ENCODE measurements at places on chromosomes 4 and X. TPM values are rescaled to one million over a fixed set of nuclear protein-coding genes. Genes with fewer than 3 reads are reported as not detected.

DNA sequence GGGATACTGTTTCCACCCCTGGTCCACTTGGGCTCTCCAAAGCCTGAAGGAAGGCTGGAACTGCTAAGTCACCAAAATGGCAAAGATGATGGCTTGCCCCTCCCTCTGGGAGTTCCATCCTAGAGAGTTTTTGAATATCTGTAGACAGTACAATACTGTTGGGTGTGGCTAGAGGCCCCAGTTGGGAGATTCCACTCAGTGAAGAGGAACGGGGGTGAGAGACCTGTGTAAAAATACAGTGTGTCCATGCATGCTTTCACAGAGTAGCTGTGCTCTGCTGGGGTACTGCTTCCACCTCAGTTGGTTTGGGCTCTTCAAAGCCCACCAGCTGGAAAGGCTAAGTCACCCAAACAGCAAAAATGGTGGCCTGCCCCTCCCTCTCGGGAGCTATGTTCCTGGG is 109.8 kb upstream of the APOOL start:
- DNase-seq = no peak

DNA sequence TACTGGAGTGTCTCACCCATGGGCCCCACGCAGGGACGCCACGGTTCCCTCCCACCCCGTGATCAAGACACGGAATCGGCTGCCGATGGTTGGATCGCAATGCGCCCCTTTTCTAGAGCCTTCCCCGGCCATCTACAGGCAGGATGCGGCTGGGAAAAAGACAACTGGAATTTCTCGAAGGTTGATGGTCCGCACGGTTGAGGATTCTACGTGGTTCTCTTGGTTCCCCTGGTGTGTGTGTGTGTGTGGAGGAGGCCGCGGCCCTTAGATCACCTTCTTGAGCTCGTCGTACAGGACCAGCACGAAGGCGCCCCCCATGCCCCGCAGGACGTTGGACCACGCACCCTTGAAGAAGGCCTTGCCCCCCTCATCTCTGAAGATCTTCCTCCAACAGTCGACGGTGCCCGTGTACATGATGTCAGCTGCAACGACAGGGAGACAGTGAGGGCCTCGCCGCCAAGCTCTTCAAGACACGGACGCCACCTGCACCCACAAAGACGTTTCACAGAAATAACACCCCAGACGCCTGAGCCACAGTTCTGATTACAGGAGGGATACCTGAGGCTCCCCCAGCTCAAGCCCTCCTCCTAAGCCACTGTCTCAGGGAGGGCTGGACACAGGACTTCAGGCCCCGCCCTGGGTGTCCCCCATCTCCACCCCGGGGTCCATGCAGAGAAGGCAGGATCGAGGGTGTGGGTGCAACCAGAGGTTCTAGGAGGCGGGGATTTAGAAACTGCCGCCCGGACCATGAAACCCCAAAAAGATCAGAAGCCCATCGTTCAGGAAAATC is 5.4 kb downstream of the SLC25A6 start:
- no peak for DNase-seq

- DNase-seq = no peak
Measured at GRCh38 chrX:45449982-45450381, 249.3 kb upstream of the DIPK2B start.

DNA sequence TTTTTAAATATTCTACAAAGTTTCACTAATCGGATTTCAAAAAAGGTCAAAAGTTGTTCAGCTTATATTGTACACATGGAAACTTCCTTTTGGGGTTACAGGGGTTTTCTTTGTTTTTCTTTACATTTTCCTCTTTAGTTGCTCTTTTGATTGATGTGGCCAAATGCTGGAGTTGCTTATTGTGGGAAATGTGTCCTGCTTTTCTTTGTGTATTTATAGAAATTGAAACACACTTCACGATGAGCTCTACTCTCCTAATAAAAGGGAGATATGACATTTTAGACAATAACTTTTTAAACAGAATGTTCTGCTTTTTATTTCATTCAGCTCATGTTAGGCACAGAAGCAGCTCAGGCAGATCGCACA is 50.7 kb upstream of the SPRY1 start:
- no peak for DNase-seq

DNA sequence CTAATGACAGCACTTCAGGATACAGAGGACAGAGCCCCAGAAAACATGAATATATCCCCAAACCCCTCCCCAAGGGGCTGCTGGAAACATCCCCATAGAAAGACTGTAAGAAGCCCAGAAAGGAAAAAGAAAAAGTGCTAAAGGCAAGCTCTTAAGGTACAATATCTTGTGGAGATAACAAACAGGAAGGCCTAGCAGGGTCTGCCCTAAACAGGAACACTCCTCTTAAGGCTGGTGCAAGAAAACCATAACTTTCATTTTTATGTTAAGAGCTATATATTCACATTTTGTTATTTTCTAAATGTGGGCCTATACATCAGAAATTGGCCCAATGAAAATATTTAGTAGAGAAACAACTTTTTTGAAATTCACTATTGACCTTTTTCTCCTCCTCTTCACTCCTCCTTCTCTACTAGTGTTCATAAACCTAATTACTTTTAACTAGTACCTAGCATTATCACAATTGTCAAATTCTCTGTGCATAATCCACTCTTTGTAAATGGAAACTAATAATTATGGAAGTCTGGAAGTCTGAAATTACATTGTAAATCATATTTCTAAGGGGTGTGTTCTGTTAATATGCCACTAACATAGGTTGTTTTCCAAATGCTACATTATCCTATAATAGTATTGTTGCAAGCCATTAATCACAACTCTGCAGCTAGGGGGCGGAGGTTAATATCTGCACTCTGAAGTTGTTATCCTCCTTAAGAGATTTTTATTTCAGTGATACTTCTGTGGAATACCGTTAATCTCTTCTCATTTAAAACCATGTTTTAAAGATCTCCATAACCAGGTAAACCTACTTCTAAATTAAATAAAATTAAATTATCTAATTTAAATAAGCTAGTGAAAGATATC is 59.8 kb downstream of the CASK start:
- DNase-seq = no peak

DNA sequence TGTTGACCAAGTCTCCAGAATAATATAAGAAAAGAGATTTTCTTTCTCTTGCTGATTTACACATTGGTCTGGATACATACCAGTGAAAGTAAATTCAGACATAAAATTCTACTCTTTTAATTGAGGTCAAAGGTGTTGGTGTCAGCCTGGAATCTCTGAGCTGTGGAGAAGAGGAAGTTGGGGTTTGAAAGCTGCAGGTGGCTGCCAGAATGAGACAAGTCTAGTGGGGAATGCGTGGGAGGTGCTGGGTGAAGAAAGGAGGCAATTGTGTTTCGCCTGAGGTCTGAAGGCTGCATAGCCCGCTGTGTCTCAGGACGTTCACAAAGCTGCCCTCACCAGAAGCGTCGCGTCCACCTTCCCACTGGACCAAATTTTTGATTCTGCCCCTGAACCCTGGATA is 31.2 kb downstream of the PHEX start:
- peak; percentile 29 for DNase-seq

- no peak for DNase-seq
Measured at GRCh38 chr4:37927434-37927833, 32.8 kb upstream of the PTTG2 start.

GRCh38 chr4:108838451-108838850 is 75.6 kb upstream of the ETNPPL start:
- no peak for DNase-seq

DNA sequence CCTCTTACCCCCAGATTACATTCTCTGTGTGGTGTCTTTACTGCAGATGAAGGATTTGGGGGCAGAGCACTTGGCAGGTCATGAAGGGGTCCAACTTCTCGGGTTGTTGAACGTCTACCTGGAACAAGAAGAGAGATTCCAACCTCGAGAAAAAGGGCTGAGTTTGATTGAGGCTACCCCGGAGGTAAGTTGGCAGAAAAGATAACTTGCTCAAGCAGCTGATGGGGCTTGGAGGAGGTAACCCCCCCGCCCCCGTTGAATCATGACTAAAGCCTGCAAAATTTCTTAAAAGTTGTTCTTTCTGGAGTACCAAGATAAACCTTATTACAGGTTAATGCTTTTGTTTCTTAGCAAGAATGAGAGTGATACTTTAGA is 1.5 kb downstream of the CCNG2 start:
- no peak for DNase-seq

DNA sequence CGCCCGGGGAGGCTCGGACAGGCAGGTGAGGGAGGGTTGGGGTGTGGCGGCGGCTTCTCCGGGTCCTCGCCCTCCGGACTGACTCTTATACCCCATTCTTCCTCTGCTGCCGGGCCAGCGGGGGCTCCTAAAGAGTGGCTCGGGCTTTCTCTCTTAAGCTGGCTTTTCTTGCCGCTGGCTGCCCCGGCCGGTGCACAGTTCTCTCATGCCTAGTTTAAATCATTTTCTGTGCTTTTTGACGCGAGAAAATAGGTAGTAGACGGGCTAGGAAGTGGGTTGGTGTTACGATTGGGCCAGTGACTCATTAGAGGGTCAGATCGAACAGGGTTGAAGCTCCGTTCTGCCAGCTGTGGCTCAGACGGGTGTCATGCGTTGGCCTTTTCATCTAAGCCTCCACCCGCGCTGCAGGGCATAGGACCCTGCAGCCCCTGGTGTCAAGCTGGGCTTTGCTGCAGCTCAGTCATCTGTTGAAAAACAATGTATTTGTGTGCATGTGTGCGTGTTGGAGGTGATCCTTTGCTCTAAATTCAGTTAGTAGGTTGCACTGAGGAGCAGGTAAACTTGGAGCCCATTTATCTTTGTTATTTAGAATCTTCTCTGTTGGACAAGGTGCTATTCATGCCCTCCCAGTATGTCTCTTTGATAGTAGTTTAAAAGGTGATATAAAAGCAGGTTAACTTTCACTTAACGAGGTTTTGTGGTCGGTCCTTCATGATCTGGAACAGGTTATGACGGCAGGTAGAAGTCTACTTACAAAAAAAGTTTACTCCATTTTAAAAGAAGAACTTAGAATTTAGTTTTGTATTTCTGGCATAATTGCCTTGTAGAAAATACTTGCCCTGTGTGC is 802 bp downstream of the BMP2K start:
- DNase-seq = peak; percentile 39

DNA sequence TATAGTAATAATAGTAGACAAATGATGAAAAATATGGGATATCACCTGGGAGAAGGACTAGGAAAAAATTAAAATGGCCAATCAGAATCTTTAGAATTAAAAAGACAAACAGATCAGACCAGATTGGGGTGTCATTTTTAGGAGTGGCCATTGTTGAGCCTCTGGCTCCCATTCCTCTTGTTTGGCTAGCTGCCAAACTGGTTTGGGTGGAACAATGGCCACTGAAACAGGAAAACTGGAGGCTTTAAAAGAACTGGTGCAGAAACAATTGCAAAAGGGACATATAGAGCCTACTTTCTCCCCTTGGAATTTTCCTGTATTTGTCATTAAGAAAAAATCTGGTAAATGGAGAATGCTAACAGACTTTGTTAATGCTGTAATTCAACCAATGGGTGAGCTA is 294.8 kb upstream of the DKK2 start:
- no peak for DNase-seq

DNA sequence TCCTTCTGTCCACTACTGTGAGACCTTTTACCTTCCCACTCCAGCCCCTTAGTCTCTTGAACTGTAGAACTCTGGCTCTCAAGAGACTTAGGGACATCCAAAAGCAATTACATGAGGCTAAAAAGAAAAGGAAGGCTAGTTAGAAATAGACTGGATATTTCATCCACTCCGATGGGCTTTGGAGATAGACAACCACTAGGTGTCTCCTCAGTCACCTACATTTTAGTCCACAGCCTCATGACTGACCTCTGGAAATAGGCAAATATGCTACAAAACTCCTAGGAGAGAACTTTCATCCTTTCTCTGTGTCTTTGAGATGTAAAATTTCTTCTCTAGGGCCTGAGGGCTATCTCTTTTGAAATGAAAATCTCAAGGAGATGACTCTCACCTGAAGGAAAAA is 45.1 kb upstream of the LAMP2 start:
- DNase-seq = no peak

GRCh38 chr4:25343671-25344070 is 31.1 kb downstream of the ZCCHC4 start:
- DNase-seq = no peak

GRCh38 chr4:94302191-94302590 is 40.4 kb downstream of the HPGDS start:
- no peak for DNase-seq

GRCh38 chr4:2441393-2442174 is 22.8 kb downstream of the CFAP99 start:
- DNase-seq = no peak

- no peak for DNase-seq
Measured at GRCh38 chr4:108693819-108694218, 43.4 kb downstream of the OSTC start.

DNA sequence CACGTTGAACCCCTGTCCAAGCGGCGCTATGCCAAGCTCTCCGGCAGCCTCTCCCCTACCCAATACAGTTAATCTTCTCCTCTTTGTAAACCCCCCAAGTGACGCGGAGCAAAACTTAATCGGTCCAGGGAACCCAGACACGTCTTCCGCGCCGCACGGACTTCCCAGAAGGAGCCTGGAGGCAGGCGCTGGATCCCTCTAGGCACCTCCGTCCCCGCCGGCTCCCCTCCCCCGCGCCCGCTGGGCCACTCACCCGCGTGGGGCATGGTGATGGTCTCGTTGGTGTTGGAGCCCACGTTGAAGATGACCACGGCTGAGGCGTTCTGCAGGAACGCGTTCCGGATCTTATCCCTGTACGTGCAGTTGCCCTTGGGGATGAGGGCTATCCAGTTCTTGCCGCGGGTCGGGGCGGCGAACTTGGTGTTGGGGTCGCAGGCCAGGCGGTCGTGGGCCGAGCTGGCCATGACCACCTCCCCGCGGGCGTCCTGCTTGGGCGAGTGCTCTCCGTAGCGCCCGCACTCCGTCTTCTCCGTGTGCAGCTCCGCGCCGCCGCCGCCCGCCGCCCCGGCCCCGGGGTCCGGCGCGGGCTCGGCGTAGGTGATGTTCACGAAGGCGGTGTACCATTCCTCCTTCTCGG is 1.1 kb downstream of the RNF150 start:
- peak; percentile 40 for DNase-seq

GRCh38 chr4:40934676-40935075 is 184.9 kb downstream of the NSUN7 start:
- no peak for DNase-seq

- DNase-seq = no peak
Measured at GRCh38 chr4:110296892-110297291, 98.5 kb upstream of the ELOVL6 start.

The RASGEF1B gene
- 10.5 TPM for polyA plus RNA-seq

The EDA gene
- polyA plus RNA-seq = 5.3 TPM

The SSX2B gene
- polyA plus RNA-seq = 0.34 TPM

The LNX1 gene
- 18.4 TPM for polyA plus RNA-seq

The HPGD gene
- polyA plus RNA-seq = 75.3 TPM

The CSAG2 gene
- polyA plus RNA-seq = not detected

The SLC6A14 gene
- polyA plus RNA-seq = 0.06 TPM

The TGIF2LX gene
- polyA plus RNA-seq = not detected

The MCF2 gene
- polyA plus RNA-seq = 0.83 TPM

Data from renal pelvis (tissue), 12 donors.